Left renal pelvis (tissue), 4 donors: ENCODE measurements at places on chromosomes 1 and 21. TPM values are rescaled to one million over a fixed set of nuclear protein-coding genes. Genes with fewer than 3 reads are reported as not detected.

DNA sequence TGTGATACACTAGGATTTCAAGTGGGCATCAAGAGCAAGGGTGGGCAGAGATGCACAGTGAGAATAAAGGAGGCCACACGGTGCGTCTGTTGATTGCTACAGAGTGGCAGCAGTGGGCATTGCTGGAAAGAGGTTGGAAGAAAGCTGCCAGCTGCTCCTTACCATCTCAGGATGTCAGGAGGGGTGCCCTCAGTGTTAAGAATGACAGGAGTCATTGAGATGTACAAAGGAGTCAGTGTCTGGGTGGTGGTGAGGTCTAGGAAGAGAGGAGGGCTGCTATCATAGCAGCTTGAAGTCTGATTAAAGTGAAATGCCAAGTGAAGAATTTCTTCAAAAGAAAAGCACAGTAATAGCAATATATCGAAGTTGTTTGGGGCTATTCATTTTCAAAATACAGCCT lies 992.7 kb downstream of the TTLL7 start:
- DNase-seq = no peak

- DNase-seq = no peak
Observed at GRCh38 chr1:159914252-159915018, 10.9 kb downstream of the TAGLN2 start.

- no peak for DNase-seq
Observed at GRCh38 chr1:21082073-21082472, 94.6 kb downstream of the EIF4G3 start.

DNA sequence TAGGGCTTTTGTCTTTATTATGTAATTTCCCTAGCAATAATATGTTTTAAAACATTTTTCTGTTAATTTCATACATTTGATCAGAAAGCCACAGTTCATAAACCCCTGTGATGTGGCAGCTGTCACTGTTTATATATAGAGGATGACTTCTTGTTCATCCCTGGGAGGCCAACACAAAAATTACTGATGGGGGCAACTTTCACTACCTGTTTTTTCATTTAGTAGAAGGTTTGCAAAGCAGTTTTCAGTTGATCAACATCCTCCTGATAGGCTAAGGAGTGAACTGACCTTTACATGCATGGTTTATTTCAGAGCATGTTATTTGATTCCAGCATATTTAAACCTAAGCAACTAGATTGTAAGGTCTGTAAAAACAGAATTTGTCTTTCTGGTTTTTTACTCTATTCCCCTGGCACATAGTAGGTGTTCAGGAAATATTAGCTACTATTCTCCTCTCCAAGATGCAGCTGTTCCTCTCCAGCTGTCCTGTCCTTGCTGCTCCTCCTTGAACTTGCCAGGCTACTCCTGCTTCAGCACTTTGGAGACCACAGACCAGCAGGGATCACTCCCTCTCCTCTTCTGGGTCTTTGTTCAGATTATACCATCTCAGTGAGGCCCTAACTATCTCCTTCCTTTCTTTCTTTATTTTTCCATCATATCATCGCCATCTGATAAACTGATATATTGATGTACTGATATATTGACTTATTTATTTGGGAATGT lies 54.7 kb downstream of the ROR1 start:
- no peak for DNase-seq

GRCh38 chr1:220271706-220272046 lies 577 bp downstream of the RAB3GAP2 start:
- no peak for DNase-seq

DNA sequence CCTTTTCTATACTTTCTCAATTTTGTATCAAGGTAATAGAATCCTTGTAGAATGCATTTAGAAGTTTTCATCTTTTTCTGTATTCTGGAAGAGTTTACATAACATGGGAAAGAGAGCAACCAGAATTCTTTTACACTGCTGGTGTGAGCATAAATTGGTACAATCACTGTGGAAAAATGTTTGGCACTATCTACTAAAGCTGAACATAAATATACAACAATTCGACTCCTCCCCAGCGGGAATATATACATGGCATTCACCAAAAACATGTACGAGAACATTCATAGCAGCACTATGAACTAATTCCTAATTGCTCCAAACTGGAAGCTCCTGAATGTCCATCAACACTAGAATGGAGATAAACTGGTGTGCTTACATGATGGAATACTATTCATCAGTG lies 1.8 kb upstream of the ACBD6 start:
- no peak for DNase-seq

DNA sequence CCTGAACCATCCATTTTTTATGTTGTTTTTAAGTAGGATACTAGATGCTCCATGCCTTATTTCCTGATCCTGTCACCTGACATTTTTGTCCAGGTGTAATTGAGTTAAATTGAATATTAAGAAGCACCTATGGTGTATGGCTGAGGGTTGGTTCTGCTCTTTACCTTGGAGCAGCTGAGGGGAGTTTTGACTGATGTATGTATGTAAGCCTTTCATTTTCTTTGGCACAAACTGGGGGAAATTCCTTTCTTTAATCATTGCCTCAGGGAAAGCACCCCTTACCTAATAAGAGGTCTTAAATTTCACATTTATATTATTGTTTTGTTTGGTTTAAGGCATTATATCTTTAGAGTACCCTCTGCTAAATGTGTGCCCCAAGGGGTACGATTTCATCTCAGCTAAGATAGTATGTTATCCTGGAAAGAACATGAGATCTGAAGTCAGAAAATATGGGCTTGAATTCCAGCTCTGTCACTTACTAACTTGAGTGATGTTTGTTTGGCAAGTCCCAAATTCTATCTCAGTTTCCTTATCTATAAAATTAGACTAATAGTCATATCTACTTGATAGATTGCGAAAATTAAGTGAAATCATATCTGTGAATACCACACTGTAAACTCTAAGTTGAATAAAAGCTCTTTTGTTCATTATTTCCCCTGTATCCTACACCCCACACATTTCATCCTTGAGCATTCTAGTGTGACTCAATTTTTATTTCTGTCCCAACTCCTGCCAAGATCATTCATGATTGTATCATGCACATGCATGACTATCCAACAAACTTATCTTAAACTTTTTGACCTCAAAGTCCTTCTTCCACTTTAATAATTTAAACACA lies 57.7 kb upstream of the NUF2 start:
- DNase-seq = no peak

GRCh38 chr1:62093261-62093660 lies 101.4 kb upstream of the L1TD1 start:
- no peak for DNase-seq

DNA sequence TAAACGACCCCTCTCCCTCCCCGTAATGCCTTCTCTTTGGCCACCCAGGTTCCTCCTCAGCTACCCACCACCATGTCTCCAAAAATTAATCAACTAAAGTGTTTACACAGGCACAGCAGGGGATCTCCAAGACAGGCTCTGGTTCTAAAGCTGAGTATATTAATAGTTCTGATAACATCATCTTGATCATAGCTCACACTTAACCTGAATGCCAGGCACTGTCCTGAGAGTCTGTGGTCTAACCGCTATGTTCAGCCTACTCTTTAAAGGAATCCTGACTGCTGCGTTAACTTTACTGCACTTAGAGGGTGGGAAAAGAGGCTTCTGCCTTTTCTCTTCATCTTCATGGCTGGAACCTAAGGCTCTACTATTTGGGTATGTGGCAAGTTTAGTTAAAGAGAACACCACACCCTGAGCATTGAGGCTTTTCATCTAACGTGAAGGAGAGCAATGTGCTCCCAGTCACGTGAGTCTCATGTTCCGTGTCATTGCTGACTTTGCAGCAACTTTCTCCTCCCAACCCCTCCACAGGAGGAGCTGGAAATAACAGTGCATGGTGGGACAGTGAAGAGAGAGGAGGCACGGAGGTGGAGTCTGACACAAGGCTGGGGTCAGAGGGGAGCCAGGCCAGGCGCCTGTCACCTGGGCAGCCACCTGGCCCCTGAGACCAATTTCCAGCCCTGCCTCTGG lies 86.4 kb downstream of the FAM78B start:
- DNase-seq = no peak

DNA sequence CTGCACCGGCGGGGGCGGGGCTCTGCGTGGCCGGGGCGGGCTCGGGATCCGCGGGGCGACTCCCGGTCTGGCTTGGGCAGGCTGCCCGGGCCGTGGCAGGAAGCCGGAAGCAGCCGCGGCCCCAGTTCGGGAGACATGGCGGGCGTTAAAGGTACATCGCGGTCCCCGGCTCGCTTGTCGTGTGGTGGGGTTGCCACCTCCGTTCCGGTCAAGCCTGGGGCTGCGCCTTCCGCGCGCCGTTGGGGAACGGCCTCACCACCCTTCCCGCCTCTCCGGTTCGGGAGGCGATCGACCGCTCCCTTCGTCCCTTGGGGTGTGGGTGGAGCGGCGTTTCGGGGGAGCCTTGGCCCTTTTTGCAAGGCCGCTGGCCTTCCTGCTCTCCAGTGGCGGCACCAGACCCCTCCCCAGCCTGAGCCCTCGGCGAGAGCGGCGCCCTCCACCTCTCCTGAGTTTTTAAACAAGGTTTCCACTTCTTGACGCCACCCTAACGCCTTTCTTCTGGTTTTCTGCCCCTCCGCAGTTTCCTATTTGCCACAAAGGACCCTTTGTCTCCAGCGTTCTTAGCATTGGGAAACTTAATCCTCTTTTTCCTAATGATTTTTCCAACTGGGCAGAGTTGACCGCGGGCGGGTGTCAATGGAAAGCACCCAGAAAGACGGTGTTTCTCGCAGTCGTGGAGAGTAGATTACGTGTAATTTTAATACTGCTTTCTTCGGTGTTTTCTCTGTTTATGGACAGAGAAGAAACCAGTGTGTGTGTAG lies at the start of the genes LEPR and LEPROT:
Gene LEPR, plus strand, starts transcription at position 79 of the 761 bp plus-strand sequence. CDS start 144,898 bp downstream, outside the sequence.
Gene LEPROT, plus strand, starts transcription at position 79 of the 761 bp plus-strand sequence. Its CDS starts 57 bp downstream, at position 136.
- DNase-seq = peak; percentile 74

DNA sequence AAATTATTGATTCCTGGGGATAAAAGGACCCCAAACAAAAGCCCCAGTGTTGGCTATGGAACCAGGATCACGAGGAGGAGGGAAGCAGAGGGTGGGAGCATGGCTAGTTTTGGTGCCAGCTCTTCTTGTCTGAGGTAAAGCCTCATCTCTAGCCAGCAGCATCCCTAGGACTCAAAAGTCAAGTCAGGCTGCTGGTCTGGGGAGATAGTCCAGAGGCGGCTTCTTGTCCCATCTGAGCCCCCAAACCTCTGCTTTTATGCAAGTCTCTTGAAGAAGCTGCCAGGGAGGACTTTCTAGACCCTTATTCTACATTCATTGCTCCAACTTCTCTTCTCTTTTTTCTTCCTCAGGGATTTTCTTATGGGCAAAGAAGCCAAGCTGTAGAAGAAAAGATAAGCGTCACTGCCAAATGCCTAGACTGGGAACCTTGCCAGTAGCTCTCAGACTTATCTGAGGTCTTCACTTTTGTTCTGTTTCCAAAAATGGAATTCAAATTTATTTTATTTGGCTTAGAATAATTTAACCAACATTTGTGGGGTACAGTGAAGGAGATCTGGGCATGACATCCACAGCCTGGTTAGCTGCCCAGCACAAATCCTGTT lies 6.9 kb upstream of the ANKRD35 start:
- no peak for DNase-seq

GRCh38 chr1:20322081-20322824 lies 31.6 kb downstream of the VWA5B1 start:
- no peak for DNase-seq

- DNase-seq = no peak
Observed at GRCh38 chr1:119873135-119874015, 22.9 kb downstream of the ADAM30 start.

DNA sequence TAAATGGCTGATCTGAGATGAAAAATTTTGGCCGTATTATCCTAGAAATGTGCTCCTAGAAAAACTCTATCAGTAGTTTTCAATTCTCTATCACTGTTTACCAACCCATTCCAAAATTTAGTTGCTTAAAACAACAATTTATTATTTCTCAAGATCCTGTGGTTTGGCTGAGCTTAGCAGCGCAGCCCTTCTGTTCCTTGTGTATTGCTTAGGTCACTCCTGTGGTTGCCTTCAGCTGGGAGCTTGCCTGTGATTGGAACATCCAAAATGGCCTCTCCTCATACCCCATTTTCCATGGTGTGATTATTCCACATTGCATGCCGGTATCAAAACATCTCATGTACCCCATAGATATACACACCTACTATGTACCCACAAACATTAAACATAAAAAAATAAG lies 22.8 kb upstream of the STUM start:
- DNase-seq = no peak

DNA sequence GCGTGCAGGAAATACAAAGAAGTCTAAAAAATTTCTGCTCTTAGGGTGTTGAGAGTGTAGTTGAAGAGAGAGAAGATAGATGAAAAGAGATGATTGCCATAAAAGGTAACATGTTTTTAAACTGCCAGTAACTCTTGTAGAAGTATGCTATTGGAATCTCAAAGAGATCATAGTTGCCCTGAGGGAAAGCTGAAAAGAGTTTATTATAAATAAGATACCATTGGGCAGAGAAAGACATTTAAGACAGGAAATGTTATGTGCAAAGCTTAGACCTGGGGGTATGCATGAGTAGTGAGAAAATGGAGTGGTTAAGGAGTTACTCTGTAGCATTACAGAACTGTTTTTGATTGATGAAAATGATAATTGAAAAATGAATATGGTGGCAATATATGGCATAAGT lies 17.6 kb downstream of the GABPA start:
- no peak for DNase-seq

DNA sequence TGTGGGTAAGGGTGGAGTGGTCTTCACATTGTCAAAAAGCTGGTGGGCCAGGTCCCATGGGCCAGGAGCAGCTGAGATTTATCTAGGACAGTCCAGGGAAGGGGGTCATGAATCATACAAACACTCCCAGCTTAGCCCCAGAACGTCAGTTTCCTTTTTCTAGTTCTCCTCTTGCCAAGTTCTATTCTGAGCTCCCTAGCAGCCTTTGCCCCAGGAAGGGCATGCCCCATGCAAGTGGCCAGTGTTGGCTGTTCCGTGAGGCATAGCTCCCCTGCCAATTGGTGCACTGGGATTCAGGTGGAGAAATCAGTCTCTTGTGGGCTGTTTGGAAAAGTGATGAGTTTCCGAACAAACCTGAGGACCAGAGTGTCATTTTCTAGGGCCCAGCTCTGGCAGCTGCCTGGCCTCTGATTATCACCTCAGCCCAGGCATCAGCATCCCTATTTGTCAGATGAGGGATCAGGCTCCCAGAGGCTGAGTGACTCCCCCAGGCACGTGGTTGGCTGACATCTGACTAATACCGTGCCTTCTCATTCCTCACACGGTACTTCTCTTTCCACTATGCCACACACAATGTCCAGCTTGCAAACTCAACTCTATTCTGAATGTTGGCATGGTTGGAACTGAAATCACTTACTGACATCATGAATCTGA lies 14.2 kb upstream of the MYOM3 start:
- DNase-seq = no peak

Gene GNG12
- 142 TPM for polyA plus RNA-seq

Gene BARHL2
- polyA plus RNA-seq = not detected

Gene KIF17
- 4.5 TPM for polyA plus RNA-seq

Gene FCGR2B
- polyA plus RNA-seq = 1.0 TPM

Gene EPHA8
- 2.0 TPM for polyA plus RNA-seq

Gene TDRD10
- 2.3 TPM for polyA plus RNA-seq

Gene AQP10
- 0.41 TPM for polyA plus RNA-seq

Gene TMEM125
- polyA plus RNA-seq = 19.1 TPM

Gene HSD3B1
- polyA plus RNA-seq = 0.40 TPM
